ENCODE measurements at places on chromosomes 3 and 15.

DNA sequence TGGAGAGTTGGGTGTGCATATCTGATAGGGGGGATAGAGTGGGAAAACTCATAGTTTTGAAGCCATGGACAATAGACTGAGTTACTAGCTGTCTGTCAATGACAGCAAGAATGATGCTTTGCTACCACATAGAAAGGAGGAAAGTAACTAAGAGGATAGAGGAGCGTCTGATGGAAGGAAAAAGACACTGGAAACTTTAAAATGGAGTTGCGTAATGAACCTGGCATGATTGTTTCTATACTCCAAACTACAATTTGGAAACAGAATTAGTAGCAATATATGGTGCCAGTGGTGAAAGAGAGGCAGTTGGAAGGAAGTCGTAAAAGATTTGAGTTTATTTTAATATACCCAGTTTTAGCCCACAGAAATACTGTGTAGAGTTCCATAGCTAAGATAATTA, 163.6 kb downstream of the TUSC7 start:
- no peak for DNase-seq

DNA sequence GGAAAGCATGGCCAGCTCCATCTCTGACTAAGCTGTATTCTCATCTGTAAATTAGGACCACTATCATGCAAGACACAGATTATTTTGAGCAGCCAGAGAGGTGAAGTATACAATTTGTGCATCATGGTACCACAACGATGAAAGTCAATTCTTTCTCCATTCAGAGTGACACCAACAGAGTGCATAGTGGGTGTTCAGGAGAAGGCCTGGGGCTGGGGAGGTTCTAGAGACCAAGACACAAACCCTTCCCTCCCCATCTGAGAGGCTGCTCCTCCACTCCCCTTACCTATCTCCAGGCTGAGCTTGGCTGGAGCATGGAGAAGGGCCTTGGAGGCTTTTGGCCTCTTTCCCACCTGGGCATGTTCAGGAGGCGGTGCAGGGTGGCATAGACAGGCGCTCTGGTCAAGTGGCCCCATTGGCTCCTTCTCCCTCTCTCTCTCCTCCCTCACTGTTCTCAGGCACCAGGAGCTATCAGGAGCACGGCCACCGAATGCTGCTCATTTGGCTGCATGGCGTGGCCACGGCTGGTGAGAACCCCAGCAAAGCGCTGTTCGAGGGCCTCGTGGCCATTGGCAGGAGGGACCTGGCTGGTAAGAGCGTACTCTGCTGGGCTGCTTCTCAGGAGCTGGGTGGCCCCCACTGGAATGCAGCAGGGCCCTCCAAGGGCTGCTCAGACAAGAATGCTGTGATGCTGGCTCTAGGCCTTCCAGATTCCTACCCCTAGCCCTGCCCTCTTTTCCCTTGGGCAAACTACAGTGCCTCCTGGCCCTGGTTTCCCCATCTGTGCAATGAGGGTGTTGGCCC, 37.9 kb downstream of the ANKDD1A start:
- DNase-seq, result no peak

DNA sequence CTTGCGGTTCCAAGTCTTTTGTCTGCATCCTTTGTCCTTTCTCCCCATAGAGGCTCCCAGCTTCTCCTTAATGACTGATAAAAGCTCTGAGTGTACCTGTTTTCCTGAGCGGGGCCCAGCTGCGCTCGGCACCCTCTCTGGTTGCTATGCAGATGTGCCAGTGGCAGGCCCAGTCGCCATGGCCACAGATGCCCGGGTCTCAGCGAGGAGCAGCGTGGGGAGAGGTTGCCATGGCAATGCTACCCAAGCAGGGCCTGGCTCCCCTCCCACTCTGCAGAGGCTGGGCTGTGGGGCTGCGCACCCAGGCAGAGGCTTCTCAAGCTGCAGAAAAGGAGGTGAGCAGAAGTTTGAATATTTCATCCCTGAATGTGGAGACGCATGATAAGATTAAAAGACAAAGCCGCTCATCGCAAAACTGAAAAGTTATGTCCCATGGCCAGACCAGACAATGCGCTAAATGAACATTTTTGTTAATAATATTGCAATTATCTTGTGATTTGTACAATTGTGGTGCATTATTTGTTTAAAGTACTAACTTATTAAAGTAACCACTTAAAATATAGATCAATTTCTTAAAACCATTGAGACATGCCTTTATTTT, 66.1 kb downstream of the TPRA1 start:
- DNase-seq, result no peak

DNA sequence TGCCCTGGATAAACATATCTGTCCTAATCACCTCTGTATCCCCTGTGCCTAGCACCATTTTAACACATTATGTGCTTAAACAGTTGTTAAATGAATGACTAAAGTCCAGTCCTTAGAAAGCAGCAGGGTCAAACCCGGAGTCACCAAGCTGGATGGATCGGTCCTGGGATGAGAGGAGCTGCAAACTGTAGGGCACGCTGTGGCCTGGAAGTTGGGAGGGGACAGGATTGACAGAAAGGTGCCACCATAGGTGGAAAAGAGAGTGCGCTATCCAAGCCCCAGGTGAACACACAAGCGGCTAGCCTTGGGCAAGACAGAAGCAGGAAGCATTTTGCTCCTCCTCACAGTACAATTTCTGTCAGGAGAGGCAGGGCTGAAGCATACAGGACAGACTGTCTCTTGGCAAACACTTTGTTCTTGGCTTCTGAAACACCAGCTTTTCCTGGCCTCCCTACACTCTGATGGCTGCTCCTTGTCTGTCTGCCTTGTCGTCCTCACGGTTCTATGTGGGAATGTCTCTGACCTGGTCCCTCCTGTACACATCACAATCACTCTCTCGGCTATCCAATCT, 48.4 kb upstream of the KY start:
- no peak for DNase-seq

GRCh38 chr3:50381383-50381782, 22.1 kb upstream of the TMEM115 start:
- no peak for DNase-seq

DNA sequence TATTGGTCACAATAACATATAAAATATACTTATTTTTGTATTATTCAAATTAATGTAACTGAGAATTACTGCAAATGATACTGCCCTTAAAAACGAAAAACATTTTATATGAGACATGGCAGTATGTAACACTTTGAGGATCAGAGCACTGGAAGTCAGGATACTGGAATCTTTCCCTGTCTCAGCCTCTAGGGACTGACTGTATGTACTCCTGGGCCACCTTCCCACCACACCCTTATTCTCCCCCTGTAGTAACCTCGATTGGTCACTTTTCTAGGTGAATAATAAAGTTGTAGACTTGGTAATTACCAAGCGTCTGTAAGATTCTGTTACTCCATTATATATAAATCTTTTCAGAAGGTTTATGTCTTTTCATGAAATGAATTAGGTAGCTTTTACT, 43.0 kb downstream of the LRRC49 start:
- DNase-seq, result no peak

- DNase-seq, result no peak
Measured at GRCh38 chr15:81301815-81302399, 22.0 kb downstream of the STARD5 start.

DNA sequence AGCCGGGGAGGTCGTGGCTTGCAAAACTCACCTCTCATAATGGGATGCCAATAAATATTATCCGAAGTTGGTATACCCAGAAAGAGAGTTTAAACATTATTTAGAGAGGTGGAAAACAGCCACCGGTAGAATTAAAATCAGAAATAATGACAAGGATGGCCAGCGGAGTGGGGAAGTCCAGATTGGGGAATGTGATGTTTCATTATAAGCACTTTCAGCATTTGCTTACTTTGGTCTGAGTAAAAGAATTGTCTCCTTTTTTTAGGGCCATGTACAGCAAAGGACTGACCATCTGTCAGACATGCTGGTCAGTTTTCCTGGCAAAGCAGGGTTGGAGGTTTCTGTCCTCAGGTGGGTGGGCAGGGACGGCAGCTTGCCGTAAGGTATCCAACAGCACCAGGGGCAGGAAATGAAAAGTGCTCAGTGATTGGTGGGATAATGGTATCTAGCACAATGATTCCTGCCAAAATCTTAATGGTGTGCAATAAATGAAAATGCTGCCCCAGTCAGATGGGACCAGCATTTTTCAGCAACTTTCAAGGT, 24.3 kb downstream of the APBA2 start:
- DNase-seq, result no peak

DNA sequence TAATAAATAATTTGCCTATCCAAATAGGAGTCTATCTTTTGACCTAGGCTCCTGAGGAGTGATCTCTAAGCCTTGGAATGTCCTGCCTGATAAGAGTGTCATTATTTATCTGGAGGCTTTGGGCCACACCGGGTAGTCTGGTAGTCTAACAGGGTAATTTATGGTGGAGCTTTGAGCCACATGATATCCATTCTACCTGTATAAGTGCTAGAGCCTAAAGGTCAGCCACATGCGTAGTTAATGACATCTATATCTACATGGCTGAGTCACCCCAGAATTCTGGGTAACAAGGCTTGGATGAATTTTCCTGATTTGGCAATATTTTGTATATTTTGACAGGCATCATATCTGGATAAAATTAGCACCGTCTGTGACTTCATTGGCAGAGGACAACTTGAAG, 681.4 kb downstream of the MCTP2 start:
- DNase-seq, result no peak

- no peak for DNase-seq
Measured at GRCh38 chr3:152281133-152281713, 12.5 kb downstream of the MBNL1 start.

DNA sequence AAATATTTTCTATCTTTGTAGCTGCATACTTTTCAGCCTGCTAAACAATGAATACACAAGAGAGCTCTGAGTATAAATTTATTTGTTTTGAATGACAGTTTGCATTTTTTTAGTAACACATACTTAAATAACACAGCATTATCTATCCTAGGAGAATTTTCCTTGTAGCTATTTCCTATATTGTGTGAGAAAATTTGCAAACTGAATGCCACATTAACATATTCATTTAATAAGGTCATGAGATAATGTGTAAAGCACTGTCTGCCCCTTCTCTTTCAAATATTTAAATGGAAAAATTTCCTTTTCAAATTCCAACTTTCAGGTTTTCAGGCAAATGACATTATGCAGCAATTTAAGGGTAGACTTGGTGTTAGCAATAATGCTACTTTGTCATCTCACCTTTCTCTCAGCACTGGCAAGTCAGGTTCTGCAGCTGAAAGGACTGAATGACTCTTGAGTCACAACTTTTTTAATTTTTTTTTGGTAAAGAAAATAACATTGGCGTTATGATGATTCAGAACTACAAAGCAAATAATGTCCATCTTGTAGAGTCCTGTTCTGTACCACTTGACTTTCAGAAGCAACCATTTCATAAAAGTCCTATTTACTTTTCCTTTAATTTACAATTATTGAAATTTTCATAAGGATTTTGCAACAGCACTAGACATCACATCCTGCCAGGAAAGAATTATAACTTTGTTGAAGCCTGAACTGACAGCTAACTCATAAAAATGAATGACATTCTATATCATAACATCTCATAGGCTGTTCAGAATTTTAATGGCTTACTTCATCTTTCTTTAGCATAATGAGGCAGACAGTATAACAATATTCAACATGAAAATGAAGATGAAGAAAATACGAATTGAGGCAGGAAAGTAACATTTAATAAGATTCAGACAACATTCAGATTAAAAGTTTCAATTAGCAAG, 681.6 kb upstream of the SEMA6D start:
- no peak for DNase-seq

DNA sequence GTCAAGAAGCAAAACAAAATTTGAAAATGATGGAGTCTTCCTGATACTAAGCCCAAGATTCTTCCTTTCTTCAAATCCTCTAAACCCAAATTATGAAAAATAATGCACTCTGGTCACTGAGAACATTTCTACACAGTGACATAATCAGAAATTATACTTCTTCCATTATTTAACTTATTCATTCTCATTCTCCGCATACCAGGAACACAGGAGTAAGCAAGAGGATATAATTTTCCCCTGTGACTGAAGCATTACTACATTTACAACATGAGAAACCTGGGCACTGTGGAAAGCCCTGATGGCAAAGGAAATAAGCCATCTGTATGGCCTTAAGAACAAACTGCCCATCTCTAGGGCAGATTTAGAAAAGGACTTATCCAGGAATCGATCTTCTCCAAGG, 47.0 kb downstream of the EXD1 start:
- DNase-seq, result no peak

- no peak for DNase-seq
Measured at GRCh38 chr15:67820992-67821783, 4.1 kb upstream of the SKOR1 start.

DNA sequence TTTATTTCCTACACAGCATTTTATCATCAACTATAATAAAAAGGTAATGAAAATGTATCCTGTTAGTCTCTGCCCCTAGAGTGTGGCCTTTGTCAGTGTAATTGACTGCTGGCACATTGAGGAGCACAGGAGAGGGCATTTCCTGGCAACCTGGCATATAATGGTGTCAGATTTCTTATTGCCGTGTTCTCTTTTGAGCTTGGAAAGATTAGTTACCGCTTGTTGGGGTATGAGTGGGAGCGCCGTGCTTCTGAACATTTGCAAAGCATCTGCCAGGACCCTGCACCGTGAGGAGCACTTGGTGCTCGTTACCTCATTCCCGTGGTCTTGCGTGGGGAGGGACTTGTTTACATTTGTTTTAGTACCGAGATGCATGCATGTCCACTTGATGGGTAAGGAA, 124.4 kb downstream of the PTPRG start:
- no peak for DNase-seq

GRCh38 chr3:37554364-37554763, 307.3 kb upstream of the CTDSPL start:
- no peak for DNase-seq

DNA sequence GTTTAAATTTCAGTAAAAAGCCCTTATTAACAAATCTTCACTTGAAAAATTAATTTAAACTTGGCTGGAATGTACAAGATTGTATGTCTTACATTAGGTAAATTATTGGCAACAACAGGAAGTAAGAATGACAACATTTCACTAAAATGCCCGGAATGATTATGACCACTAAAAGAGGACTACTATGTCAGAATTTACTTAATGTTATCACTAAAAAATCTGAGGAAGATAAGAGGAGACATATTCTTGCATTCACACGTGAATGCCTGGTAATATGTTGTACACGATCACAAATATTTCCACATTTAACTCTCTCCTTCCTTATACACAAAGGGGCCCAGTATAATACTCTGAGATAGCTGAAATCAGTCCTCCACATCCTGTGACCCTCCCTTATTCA, 29.7 kb downstream of the VGLL3 start:
- no peak for DNase-seq

DNA sequence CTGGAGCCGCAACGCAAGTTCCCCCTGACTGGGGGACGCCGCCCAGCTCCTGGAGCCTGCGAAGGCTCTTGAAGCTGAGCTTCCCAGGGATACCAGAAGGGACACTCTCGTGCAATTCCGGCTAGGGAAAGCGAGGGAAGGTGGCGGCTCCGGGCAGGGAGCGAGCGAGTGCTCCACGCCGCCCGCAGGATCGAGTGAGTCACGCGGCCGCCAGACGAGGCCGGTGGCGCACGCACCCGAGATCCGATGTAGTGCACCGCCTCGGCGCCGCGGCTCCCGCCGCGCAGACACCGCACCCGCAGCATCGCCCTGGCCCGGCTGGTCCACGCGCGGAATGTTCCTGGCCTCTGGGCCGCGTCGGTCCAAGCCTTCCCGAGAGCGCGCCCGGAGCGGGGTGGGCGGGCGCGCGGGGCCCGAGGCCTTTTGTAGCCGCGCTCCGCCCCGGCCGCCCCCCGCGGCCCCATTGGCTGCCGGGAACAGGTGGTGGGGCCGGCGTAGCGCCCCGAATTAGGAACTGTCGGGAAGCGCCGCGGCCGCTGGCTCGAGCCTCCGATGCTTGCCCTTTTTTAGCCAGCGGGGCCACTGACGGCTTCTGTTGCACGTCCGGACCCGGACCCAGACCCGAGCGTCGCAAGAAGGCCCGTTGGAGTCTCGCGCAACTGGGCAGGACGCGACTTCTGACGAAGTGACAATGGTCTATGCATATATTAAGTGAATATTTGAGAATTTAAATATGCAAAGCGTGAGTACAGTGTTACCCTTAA, at the start of gene GATM:
TSS of gene GATM (minus strand) at position 396 of the 764 bp plus-strand sequence. CDS start at position 305, 91 bp downstream.
- peak; percentile 59 for DNase-seq

All from GM04504 (cell line).